SJSA1 (cell line): ENCODE measurements at places on chromosomes 3 and 15.

DNA sequence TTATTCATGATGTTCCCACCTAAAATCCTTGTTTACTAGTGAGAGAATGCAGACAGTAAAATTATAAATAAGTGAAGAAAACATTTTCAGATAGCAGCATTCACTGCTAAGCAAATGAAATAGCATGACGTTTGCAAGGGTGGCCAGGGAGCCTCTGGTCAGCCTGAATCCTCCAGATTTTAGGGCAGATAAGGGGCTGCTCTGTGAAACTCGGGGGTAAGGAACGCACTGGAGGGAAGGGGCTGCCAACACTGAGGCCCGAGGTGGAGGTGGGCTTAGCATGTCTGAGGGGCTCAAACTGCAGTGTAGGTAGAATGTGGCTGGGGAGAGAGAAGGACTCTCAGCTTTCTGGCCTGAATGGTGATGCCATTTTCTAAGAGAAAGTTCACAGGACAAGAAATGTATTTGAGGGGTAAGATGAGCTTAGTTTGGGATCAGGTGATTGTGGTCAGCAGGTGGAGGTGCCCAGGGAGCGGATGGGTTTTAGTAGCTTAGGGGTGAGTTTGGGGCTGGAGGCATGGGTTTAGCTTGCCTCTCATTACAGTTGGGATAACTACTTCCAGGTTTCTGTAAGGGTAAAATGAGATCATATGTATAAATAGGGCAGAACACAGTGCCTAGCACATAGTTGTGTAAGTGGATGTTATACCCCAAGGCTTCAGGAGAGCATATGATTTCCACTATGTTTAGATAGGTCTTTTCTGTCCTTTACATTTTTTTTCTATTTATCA is 20.5 kb downstream of the GPR171 start:
- no peak for DNase-seq

GRCh38 chr3:190378240-190378891 is 9.6 kb upstream of the CLDN16 start:
- no peak for DNase-seq

GRCh38 chr15:71585159-71585558 is 225.2 kb upstream of the NR2E3 start:
- no peak for DNase-seq

- DNase-seq, result no peak
Measured at GRCh38 chr3:13025778-13026518, 47.3 kb downstream of the IQSEC1 start.

- DNase-seq, result no peak
Measured at GRCh38 chr3:122577409-122578031, at the start of gene PARP15. TSS of gene PARP15 (plus strand) at chr3:122577650. CDS start at chr3:122577668, 18 bp downstream.

DNA sequence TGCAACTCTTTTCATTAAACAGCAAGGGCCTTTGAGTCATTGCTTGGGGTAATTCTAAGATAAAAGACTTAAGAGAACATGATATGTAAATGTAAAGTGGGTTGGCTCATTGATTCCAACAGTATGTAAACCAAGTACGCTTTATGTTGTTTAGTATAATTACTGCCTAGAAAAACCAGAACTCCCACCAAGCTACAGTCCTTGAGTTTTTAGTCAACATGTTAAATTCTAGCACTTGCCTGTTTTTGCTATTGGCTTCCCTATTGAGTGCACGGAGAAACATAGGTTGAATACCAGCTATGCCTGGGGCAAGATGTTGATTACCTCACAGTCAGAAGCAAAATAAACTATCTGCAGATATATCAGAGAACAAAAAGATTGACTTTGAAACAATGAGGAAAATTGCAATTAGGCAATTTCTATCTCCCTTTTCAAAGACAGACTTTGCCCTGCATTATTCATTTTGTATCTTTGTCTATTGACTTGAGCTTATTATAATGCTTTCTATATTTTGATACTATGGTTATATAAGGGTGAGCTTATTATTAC is 179.3 kb downstream of the ZPLD1 start:
- no peak for DNase-seq

GRCh38 chr3:25449857-25450256 is 21.8 kb downstream of the RARB start:
- DNase-seq, result no peak

DNA sequence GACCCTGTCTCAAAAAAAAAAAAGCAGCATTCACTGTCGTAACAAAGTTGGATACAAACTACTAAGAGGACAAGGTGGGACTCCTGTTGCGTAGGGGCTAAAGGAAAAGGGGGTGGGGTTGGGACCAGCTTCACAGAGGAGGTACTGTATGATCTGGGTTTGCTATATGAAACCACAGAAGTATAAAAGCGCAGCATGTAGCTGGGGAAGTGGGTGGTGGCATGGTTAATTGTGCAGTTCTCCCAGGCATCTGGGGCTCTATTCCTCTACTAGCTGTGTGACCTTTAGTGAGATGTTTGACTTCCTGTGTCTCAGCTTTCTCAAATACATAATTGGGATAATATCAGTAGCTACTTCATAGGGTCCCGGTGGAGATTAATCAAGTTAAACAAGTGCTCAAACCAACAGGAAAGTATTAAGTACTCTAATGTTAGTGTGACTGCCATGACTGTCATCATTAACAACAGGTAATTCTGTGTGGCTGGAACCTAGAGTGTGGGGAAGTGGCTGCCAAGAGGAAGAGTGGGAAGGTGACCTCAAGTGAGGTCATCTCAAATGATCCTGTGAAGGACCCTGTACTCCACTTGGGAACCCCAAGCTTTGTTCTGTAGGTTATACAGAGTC is 11.5 kb downstream of the PARP16 start:
- no peak for DNase-seq

GRCh38 chr3:16802389-16802788 is 82.4 kb upstream of the PLCL2 start:
- DNase-seq, result no peak

DNA sequence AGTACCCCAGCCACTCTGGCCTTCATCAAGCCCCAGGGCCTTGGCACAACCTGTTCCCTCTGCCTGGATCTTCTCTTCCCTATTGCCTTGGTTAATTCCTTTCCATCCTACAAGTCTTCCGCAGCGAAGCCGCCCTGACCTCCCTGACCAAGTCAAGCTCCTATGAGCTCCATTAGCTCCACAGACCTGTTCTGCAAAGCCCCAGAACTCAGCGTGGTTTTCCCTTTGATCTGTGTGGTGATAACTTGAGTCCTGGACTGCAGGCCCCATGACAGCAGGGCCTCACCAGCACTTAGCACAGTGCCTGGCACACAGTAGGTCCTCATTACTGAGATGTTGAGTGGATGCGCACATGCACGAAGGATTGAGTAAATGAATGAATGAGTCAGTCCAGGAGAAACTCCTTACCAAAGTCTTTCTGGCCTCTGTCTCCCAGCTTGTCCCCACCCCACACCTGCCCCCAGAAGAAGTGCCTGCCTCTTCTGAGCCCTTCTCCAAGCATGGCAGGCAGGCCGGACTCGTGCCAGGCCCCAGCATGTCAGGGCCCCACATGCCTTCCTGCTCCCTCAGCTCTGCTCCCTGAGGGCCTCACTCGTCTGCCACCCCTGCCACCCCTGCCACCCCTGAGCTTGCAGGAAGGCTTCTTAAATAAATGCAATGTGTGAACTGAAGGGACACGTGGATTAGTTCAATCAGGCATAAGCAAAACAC is 6.3 kb downstream of the ANPEP start:
- no peak for DNase-seq

DNA sequence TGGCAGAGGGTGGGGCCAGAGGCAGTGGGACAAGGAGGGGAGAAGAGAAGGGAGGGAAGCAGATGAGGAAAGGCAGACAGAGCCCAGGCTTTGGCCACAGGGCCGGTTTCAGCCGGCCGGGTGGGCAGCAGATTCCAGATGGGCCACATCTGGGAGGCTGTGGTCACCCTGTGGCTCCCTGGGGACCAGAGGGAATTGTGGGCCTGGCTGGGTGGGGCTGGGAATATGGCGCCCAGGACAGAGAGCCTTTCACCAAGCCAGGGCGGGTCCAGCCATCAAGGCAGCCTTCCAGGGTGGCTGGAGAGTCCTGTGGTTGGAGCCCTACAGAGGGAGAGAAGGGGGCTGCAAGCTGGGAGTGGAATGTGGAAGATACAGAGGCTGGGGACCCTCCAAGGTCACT is 18.9 kb downstream of the PTH1R start:
- DNase-seq, result no peak

GRCh38 chr15:27693280-27693679 is 405.8 kb downstream of the OCA2 start:
- no peak for DNase-seq

DNA sequence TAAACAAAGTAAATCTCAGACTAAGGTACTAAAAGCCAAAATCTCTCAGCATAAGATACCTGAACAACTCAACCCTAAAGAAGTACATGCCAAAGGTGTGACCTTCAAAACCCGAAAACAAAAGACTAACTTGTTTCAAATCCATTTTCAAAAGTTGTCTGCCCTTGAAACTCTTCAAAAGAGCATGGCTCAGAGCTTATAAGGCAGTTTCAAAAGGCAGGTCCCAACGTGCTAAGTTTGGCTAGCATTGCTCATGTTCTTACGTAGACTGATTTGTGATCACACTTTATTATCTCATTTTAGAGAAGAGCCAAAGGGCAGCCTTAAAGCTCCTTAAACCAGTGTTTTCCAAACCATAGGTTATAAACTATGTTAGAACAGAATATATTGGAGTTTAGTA is 112.2 kb downstream of the FEZF2 start:
- no peak for DNase-seq

DNA sequence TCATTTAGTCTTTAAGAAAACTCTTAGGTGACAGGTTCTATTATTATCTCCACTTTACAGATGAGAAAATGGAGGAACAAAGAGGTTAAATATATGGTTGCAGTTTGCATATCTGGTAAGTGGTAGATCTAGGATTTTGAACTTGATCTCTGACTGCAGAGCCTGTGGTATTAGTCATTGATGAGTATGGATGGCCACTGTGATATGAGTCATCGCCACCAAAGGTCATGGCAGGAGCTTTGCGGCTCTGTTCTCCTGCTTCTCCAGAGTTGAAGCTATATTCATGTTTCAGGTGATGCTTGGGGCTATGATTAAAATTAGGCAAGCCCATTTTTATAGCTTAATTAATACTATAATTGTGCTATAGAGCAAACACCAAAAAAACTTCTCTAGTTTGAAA is 306.2 kb upstream of the DPPA4 start:
- DNase-seq, result no peak

DNA sequence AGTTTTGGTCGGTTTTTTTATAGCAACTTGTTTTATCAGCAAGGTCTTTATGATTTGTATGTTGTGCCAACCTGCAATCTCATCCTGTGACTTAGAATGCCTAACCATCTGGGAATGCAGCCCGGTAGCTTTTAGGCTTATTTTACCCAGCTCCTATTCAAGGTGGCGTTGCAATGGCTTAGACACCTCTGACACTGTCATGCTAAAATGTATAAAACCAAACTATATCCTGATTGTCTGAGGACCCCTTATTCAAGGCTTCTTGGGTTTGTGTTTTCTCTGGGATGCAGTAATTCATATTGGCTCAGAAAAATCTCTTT is 209.0 kb upstream of the ALCAM start:
- DNase-seq, result no peak

GRCh38 chr3:124118397-124118796 is 126.5 kb upstream of the ROPN1 start:
- no peak for DNase-seq
